ENCODE measurements at places on chromosomes 5 and 9.

GRCh38 chr5:60651872-60652620 lies 47.9 kb downstream of the DEPDC1B start:
- DNase-seq = no peak

DNA sequence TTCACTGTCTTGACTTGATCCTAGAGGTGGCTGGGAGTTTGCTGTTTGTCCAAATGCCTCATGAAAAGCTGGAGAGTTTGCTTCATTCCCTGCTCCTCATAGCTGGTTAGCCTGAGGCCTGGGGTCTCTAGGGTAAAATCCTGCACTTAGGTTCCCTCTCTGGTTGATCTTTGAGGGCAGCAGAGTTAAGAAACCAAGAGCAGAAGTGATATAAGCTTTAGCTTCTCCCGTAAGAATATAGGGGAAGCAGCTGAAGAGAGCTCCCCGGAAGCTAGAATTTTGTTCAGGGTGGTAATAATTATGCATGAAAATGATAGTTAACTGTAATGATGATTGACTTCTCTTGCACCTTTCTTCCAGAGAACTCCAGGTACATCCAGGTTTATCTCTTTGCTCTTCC lies 1.4 kb downstream of the FAM53C start:
- no peak for DNase-seq

- no peak for DNase-seq
These were observed 78.2 kb downstream of the FAM114A2 start for GRCh38 chr5:153960269-153961215.

- DNase-seq = no peak
These were observed 344.3 kb upstream of the CLINT1 start for GRCh38 chr5:158203261-158203660.

DNA sequence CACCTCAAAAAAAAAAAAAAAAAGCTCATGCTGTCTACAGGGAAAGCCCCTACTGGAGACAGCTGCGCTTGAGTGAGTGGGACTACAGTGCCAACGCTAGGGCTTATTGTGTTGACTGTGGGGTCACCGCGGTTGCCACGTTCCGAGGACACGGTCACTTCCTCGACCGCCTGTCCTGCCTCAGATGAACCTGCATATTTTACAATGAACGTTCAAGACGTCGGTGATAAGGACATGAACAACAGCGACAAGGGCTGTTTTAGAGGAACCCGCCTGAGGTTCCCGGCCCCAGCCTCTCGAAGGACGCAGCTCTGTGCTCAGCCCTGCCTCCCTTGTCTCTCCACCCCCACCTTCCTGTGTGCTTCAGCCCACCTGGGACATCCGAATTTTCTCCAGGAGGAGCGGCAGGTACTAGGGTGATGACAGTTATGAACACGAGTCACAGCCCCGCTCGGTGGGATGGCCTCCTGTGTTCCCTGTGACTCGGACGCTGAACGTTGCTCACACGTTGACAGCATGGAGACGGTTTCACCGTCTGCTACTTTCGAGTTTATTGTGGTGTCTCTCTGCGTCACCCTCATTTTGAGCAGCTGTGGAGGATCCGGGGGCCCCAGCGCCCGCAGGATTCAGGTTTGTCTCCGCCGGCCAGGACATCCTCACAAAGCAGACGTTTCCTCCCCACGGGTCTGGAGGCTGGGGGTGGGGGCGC lies 11.3 kb upstream of the DIPK1B start:
- no peak for DNase-seq

GRCh38 chr5:141814064-141814964 lies 63.9 kb downstream of the PCDH1 start:
- DNase-seq = no peak

DNA sequence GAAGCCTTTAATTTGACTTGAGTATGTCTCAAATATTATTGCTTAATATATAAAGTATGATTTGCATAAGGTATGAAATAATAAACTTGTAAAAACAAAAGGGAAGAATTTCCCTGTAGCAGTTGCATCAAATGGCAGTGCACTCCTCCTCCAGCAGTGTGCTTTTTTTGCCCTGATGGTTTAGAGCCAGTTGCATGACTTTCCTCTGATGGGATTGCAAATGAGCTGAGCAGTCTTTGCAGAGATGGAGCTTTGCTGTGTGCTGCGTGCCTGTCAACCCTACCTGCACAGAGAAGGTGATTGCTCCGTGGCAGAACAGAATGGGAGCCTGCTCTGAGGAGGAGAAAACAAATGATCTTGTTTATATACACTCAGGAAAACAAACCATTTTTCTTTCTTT lies 22.7 kb upstream of the CATSPER3 start:
- no peak for DNase-seq

DNA sequence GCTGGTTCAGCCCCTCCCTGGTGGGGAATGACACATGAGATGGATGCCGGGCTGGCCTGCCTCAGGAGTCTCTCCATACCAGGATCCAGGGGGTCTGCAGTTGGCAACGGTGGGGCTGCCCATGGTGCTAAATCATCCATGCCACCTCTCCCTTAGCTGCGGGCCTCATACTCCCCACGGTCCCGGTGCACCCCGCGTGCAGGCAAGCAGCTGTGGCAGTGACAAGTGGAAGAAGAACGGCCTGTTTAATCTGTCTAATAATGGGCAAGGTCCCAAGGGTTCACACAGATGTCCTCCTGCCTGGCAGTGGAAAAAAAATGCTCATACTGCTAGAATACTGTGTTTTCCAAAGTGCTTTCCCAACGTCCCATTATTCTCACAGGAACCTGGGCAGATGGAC lies 196.9 kb upstream of the PANK3 start:
- DNase-seq = no peak

DNA sequence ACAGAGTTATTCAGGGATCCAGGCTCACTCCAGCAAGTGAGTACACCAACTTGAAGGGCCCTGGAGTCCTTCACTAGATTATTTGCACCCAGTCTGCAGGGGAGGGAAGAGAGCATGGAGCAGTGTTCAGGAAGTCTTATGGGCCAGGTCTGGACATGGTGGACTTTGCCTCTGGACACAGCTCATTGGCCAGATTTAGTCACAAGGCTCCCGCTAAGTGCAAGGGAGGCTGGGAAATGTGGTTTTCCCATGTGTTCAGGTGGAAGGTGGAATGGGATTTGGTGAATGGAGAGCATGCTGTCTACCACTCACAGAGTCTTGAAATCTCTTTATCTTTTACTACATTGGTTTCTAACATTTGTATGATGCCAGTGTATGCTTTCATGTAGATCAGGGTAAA lies 200.5 kb downstream of the GNA14 start:
- DNase-seq = no peak

- no peak for DNase-seq
These were observed 172.6 kb downstream of the SH3GL2 start for GRCh38 chr9:17751486-17751885.

- no peak for DNase-seq
These were observed 3.4 kb upstream of the GALNT12 start for GRCh38 chr9:98804083-98804482.

GRCh38 chr5:38551030-38552017 lies 5.1 kb downstream of the LIFR start:
- peak; percentile 10 for DNase-seq

DNA sequence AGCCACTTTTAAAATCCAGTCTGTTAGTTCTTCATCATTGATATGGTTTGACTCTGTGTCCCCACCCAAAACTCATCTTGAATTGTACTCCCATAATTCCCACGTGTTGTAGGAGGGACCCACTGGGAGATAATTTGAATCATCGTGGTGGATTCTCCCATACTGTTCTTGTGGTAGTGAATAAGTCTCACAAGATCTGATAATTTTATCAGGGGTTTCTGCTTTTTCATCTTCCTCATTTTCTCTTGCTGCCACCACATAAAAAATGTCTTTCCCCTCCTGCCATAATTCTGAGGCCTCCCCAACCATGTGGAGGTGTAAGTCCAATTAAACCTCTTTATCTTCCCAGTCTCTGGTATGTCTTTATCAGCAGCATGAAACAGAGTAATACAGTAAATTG lies 26.9 kb upstream of the SH3TC2 start:
- no peak for DNase-seq

- no peak for DNase-seq
These were observed 139.3 kb upstream of the SHB start for GRCh38 chr9:38208206-38208901.

GRCh38 chr5:179152144-179152895 lies 92.1 kb downstream of the ZNF354C start:
- no peak for DNase-seq

GRCh38 chr9:7001571-7001970 lies 243.8 kb downstream of the KDM4C start:
- no peak for DNase-seq

GRCh38 chr9:82987370-82988189 lies 75.4 kb downstream of the RASEF start:
- no peak for DNase-seq

GRCh38 chr9:128068386-128069205 lies 564 bp downstream of the SLC25A25 start:
- DNase-seq = no peak

- no peak for DNase-seq
These were observed 6.2 kb downstream of the ETF1 start for GRCh38 chr5:138536665-138537315.

DNA sequence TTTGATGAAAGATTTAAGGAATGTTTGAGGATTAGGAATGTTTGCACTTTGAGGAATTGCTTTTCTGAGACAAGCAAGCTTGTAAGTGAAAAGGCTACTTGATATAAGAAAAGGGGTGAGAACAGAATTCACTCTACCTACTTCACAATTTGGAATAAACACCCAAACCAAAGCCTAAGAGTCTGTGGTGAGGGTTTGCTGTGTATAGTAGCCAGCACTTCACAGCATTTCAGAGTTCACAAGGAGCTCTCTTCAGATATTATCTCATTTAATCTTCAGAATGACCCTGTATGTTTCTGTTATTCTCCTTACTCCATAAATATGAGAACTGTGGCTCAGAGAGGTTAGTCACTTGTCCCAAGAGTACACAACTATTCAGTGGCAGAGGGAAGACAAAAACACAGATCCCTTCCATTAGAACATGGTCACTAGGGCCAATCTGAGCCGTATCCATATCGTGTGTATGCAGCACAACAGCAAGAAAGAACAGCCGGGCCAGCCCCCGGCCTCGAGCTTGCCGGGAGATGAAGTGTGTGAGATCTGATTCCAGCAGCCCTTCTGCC lies 92.4 kb downstream of the FRMD3 start:
- DNase-seq = no peak

- peak; percentile 31 for DNase-seq
These were observed 573.7 kb downstream of the GABRG2 start for GRCh38 chr5:162641142-162641813.

- DNase-seq = no peak
These were observed 83.5 kb upstream of the RGMB start for GRCh38 chr5:98690002-98690401.

DNA sequence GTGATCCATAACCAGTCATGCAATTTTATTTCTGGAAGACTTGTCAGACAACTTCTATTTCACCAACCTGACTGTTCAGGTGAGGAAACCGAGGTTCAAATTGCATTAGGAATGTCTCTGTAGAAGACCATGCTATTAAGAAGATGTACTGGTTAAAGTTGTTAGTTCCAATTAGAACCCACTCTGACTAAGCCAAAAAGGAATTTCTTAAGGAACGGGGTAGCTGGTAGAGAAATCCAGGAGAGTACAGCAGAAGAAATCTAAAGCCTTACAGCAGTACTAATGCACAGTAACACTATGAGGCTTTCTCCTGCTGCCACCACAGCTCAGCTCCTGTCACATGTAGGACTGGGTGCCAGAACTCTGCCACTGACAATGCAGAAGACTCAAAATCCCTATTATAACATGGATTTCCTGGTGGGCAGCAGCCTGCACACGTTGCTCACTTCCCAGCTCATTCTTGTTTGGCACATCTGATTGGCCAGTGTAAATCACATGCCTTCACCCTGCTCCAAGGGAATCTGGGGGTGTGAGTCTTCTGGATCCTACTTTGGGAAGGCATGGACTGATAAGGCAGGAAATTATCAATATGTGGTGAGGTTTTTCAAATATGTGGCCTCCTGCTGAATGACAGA lies 37.1 kb downstream of the CAST start:
- DNase-seq = no peak

GRCh38 chr5:173706700-173707099 lies 90.2 kb upstream of the BOD1 start:
- DNase-seq = no peak

DNA sequence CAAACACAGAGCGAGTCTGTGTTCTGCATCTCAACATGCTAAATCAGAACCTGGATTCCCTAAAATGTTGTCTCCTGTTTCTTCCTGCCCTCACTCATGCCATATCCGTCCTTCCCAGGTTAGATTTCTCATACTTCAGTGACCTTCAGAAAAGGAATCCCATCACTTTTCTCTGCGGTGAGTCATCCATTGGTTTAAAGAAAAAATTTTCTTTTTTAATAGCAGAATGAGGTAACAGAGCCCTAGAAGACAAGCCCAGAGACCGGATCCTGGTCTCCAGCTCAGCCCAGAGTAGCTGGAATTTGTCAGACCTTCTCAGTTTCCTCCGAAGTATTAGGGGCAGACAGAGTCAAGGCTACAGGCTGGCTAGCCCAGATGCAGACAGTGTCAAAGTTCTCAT lies 143.2 kb upstream of the DMRT1 start:
- no peak for DNase-seq

GRCh38 chr9:89116064-89116804 lies 62.4 kb downstream of the SHC3 start:
- no peak for DNase-seq

GRCh38 chr5:21071986-21072385 lies 1084.0 kb upstream of the CDH18 start:
- no peak for DNase-seq

GRCh38 chr9:124022201-124023121 lies 10.9 kb downstream of the LHX2 start:
- no peak for DNase-seq

DNA sequence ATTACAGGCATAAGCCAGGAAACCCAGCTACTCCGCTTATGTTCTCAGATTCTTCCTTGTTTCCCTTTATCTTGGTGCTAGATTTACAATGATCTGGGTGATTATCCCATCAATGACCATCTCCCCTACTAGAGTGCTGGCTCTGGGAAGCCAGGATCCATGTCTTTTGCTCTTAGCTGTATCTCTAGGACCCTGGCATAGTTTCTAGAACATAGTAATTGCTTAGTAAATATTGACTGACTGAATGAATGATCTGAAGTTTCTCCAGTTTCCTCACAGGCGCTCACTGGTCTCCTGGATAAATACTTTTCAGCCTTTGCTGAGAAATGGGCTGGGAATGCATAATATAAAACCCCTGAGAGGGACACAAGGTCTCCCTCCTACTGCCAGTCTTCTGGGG lies 60.0 kb upstream of the KLF9 start:
- DNase-seq = no peak

All from T-helper 2 cell (primary cell).